ENCODE measurements at places on chromosomes 16 and 17. TPM values are rescaled to one million over a fixed set of nuclear protein-coding genes. Genes with fewer than 3 reads are reported as not detected.

DNAI2 gene
- total RNA-seq: 0.36 TPM

WFDC1 gene
- not detected for total RNA-seq

YBX2 gene
- total RNA-seq: 0.10 TPM

PYY gene
- not detected for total RNA-seq

PIMREG gene
- total RNA-seq: 2.9 TPM

FZD2 gene
- 0.15 TPM for total RNA-seq

TEKT5 gene
- not detected for total RNA-seq

PERCC1 gene
- total RNA-seq: 0.34 TPM

TP53TG3B gene
- total RNA-seq: not detected

CHST6 gene
- total RNA-seq: 0.04 TPM

EVI2A gene
- 37.7 TPM for total RNA-seq

CLUH gene
- 152 TPM for total RNA-seq

UQCRC2 gene
- total RNA-seq: 237 TPM

SULT1A4 gene
- 2.1 TPM for total RNA-seq

TBC1D3C gene
- total RNA-seq: 1.1 TPM

CLEC19A gene
- total RNA-seq: not detected

CDK3 gene
- 4.1 TPM for total RNA-seq

CD300LG gene
- total RNA-seq: not detected

DNASE1L2 gene
- 1.4 TPM for total RNA-seq

SDR42E1 gene
- 9.4 TPM for total RNA-seq

RHBDF1 gene
- total RNA-seq: not detected

TBX21 gene
- total RNA-seq: 53.7 TPM

TNFRSF17 gene
- not detected for total RNA-seq

ELMO3 gene
- 5.8 TPM for total RNA-seq

SOX15 gene
- 0.25 TPM for total RNA-seq

HBA2 gene
- not detected for total RNA-seq

ALOX15 gene
- total RNA-seq: not detected

FOXN1 gene
- not detected for total RNA-seq

CMTM1 gene
- 8.1 TPM for total RNA-seq
